ENCODE measurements at places on chromosomes 5 and 9.

DNA sequence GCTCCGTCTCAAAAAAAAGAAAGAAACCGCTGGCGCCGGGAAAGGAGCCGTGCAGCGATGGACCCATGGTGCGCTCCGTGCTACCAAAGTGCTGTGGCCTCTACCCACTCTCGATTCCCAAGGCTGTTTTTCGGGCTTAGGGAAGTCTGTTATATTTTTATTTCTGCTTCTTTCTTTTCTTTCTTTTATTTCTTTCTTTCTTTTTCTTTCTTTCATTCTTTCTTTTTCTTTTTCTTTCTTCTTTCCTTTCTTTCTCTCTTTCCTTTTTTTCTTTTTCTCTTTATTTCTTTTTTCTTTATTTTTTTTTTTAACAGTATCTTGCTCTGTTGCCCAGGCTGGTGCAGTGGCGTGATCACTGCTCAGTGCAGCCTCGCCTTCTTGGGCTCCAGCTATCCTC is 87.5 kb downstream of the ANXA2R start:
- DNase-seq = no peak

GRCh38 chr9:88237991-88238571 is 99.8 kb upstream of the SPATA31C2 start:
- no peak for DNase-seq

- DNase-seq = no peak
Observed at GRCh38 chr5:173227636-173228035, 7.4 kb downstream of the NKX2-5 start.

- no peak for DNase-seq
Observed at GRCh38 chr5:143771189-143771588, 40.8 kb upstream of the HMHB1 start.

DNA sequence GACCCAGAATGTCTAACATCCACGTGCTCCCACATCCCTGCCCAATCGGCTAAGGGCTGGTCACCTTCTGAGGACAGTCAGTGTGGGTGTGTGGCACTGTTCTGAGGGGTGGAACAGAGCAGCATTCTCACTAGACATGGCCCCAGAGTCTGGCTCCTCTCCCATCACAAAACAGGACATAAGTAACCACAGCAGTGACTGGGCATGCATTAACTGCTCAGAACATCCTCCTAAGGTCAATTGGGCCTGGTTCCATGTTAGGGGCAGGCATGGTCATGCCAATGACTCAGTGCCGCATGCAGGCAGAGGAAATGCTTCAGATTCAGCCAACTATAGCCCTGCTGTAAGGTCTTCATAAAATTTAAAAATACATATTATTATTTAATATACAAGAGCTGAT is 12.9 kb downstream of the MACROH2A1 start:
- DNase-seq = no peak

DNA sequence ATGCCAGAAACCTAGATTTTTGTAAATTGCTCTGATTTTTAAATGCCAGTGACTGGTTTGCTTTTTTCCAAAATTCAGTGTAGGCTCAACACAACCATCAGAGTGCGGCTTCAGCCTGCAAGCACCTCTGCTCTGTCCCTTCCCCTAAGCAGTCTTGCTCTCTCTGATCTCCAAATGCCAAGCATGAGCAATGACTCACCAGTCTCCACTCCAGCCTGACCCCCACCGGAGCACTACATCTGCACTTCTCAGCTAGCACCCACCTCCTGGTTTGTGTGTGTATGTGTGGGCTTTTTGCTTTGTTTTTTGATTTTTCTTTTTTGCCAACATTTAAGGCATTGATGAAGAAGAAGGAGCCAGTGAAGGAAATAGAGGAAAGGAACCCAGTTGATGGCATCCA is 61.4 kb upstream of the ADRA1B start:
- no peak for DNase-seq

GRCh38 chr9:134393582-134394280 is 67.5 kb downstream of the RXRA start:
- DNase-seq = no peak

GRCh38 chr9:3954331-3955304 is 345.2 kb downstream of the GLIS3 start:
- no peak for DNase-seq

GRCh38 chr5:27290172-27290571 is 251.8 kb upstream of the CDH9 start:
- DNase-seq = no peak

- no peak for DNase-seq
Observed at GRCh38 chr5:85278193-85278592, 893.5 kb upstream of the EDIL3 start.

DNA sequence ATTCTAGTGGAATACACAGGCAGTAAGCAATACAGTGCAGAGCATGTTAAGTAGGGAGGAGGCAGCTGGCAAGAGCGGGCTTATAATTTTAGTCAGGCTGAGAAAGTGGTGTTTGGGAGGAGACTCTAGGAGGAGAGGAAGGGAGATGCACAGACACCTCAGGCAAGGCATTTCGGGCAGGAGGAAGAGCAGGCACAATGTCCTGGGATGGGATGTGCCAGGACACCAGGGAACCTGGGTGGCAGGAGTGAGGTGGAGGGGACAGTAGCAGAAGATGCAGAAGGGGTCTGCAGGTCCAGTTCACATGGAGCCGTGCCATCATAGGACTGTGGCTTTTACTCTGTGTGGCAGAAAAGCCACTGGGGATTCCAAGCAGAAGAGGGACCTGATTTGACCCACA is 143.7 kb upstream of the FSTL4 start:
- no peak for DNase-seq

GRCh38 chr9:20044686-20045085 is 255.8 kb upstream of the SLC24A2 start:
- no peak for DNase-seq

DNA sequence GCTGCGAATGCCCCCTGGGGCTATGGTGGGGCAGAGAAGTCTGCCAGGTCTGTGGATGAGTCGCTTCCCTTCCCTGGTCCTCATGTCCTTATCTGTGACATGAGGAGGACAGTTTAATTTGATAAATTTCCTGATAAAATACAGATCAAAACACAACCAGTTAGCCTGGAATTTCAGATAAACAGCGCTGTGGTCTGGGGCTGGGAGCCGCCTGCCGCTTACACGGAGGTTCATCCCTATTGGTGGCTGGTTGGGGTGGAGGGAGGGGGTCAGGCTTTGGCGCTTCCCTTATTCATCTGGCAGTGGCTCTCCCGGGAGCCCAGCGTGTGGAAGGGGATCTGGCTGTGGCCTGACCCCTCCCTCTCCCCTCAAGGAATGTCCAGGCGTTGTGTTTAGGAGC is 17.9 kb downstream of the CRB2 start:
- DNase-seq = no peak

GRCh38 chr9:79574781-79575180 is 3.0 kb downstream of the TLE4 start:
- no peak for DNase-seq

Data from BJ (cell line).